ENCODE measurements at places on chromosomes 2 and 18.

GRCh38 chr18:849021-849420 lies 37.0 kb upstream of the YES1 start:
- no peak for DNase-seq

DNA sequence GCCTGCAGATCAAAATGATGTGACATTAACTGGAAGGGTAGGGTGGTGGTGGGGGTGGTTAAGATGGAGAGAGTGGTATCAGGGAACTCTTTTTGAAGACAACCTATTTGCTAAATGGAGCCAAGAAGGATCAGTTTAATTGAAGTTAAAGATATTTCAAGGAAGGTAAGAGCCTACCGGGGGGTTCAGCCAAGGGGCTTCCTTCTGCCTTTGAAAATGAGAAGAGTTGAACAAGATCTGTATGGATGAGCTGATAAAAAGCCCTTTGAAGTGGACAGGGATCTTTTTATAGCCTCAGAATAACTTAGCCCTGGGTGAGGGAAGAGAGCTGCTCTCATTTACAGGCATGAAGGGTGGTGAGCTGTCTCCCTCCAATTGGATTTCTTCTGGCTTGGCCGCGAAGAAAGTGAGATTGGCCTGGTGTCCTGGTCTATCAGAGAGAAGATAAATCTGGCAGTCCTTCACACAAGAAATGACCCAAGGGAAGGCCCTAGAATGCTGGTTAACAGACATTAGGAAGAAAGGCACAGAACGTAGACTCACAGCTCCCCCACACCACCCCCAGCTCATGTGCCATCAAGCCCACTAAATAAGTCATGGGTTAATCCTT lies 439.8 kb downstream of the TNS1 start:
- DNase-seq, result no peak

DNA sequence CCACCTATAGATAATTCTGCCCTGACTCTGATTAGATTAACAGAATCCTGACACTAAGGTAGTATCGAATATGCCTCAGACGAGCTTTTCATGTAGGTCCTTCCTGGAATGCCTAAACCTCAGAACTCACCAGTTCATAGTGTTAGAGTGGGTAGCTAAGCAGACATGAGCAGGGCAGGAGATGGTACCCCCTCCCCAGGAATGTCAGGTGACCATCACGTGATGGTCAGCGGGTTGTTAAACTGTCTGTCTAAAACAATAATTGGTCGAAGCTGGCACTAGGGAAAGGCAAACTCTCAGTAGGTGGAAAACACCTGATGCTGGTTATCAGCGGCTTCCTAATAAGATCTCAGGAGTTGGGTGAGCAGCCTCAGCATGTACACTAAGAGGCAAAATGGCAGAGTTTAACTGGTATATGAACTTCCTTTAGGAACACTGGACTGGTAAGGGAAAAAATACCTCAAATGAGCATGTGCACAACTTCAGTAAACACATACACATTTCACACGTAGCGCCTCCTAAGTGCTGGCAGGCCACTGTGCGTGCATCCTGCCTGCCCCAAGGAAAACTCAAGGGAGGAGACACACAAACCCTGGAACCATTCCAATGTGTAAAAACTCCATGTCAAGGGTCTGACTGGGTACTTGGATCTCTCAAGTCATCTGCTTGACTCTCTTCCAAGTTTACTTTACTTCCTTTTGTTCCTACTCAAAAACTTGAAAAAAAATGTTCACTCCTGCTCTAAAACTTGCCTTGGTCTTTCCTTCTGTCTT lies 339.5 kb downstream of the GULP1 start:
- DNase-seq, result no peak

DNA sequence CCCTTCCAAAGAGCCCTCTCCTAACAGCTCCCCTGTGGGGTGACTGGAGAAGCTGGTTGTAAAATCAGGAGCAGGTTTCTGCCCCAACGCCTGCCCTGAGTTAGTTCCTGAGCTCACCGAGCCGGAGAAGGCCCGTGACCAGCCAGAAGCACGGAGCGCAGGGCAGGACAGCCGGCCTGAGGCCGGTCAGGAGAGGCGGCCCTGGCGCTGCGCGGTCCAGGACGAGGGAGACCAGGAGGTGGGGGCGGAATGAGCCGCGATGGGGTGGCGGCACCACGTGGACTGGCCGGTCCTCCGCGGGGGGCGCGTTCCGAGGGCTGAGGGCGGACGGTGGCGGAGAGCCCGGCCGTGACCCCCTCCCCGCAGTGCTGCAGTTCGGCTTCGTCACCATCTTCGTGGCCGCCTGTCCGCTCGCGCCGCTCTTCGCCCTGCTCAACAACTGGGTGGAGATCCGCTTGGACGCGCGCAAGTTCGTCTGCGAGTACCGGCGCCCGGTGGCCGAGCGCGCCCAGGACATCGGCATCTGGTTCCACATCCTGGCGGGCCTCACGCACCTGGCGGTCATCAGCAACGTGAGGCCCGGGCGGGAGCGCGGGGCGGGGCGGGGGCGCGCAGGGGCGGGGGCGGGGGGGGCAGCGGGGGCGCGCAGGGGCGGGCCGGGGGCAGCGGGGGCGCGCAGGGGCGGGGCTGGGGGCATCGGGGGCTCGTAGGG lies 29.0 kb downstream of the ANO7 start:
- peak; percentile 10 for DNase-seq

DNA sequence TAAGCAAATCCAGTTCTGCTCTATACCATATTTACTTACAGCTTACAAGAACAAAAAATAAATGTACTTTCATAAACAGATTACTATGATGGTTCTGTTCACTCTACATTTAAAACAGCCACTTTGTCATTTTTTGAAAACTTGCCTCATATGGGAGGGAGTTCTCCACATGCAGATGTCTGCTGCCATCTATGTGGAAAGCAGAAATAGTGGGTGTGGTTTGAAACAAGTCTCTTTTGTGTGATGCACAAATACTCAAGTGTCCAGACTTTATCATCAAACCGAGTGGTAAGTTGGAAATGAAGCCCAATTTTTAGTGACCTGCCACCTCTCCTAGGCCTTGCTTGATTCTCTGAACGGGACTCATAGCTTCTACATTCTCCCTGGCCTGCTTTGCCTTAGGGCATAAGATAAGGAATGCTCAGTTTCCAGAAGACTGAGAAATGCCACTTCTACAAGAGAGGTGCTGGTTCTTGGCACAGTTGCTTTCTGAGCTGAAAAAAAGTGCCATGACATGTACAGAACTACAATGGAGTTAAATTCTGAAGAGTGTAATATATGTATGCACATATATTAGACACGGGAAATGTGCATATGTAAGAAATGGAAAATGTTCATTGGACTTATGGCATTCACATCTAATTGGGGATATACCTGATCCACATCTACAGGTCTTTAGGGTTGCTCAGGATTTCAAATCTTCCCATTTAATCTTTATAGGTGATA lies 221.0 kb downstream of the SLC8A1 start:
- no peak for DNase-seq

DNA sequence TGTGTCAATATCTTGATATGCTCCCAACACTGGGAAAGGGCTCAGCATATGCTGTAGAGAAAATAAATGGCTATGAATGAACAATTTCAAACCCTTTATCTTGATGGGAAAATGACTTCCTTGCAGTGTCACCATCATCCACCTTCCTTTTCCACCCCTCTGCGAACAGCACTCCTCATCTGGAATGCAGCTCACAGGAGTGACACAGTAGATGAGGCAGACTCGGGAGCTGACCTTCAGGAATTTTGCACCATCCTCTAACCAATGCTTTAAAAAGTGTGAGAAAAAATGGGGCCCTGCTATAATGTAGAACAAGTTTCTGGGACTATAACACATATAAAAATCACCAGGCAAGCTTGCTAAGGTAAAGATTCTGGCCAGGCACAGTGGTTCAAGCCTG lies 41.3 kb upstream of the YPEL5 start:
- DNase-seq, result no peak

- peak; percentile 45 for DNase-seq
These were observed 5.3 kb upstream of the GDF7 start for GRCh38 chr2:20661421-20662307.

DNA sequence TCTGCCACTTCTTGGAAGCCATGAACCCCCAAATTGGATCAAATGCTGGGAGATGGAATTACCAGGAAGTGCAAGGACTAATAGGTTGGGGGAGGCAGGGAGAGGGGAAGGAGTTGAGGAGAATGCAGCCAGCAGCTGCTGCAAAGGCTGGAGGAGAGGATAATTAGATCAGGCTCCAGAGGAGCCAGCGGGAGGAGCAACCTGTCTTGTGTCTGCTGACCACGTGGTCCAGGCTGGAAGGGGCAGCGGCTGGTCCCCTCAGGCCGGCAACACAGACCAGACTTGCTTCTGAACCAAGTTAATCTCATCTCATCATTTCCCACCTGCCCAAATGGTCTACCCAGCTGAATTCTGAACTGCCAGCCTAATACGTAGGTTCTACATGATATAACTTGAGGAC lies 68.3 kb downstream of the MRO start:
- no peak for DNase-seq

GRCh38 chr2:206245265-206245672 lies 29.2 kb upstream of the ZDBF2 start:
- no peak for DNase-seq

DNA sequence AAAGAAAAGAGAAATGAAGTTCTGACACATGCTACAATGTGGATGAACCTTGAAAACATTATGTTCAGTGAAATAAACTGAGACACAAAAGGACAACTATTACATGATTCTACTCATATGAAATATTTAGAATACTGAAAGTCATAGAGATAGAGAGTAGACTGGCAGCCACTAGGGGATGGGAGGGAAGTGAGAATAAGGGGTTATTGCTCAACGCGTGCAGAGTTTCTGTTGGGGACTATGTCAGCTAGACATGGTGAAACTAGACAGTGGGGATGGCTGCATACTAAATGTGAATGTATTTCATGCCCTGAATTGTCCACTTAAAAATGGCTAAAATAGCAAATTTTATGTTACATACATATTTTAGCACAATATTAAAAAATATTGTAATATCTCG lies 108.7 kb upstream of the ATL2 start:
- DNase-seq, result no peak

DNA sequence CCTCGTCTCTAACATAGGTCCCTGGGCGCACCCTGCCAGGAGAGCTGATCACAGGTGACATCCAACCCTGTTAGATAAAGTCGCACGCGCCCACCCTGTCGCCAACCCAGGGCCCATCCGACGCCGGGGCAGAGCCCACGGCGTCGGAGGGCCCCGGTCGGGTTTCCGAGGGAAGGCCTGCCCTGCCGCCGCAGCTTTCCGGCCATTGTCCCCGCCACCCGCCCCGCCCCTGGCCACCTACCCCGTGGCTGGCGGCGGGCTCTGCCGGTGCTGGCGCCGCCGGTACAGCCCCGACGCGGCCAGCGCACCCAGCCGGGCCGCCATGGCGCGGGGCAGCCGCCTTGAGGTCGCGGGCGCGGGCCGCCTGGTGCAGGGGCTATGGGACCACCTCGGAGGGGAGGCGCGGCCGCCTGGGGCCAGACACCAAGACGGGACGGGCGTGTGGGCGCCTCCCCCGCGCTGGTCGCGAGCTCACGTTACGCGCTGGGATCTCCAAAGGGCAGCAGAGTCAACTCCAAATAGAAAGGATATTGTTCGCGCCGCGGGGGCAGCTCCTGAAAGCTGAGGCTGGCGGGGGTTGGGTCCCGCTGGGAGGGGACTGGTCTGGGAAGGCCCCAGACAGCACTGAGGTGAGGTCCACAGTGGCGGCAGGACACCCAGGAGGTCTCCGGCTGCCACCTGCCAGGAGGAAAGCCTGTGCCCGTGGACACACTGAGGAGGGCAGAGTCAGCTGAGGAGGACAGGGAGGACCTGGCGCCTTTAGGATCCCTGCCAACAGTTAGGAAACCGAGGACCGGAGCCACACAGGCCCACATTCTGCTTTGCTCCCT lies 11.1 kb downstream of the LIMS2 start:
- DNase-seq, result no peak

DNA sequence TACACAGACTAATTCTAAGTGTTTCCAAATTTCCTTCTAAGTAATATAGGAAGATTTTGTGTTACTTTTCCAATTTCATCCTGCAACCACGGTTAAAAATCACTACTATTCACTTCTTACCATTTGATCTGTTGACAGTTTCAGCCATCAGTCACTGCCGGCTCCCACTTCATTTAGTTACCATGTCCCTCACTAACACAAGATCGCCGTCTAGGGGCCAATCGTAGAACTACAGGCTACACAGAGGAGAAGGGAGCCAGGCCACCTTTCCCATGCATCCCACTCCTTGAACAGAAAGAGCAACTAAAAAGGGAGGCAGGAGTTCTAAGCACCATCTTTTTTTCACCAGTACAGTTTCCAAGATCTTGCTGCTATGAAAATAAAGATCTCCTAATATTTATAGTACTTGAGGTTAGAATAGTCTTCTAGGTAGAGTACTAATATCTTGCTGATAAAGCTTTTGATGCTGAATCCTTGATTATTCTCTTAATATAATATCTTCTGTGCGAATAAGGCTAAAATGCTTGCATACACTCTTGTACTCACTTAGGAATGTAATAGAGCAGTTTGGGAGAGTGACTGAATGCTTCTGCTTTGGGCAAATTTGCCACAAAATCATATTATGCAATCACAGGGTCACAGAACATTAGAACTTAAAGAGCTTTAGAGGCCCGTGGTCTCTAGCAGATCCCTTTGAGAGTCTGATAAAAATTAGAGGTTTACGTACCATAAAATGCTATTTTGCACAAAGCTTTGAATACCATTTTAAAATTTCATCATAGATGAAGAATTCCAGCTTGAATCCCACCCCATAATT lies 39.5 kb upstream of the CYP1B1 start:
- DNase-seq, result peak; percentile 15
